HuH-7.5 (cell line): ENCODE measurements at places on chromosomes 2 and 18.

- no peak for DNase-seq
Measured at GRCh38 chr18:13239171-13239956, 20.8 kb downstream of the LDLRAD4 start.

GRCh38 chr2:141201016-141201565 lies 929.7 kb downstream of the LRP1B start:
- no peak for DNase-seq

DNA sequence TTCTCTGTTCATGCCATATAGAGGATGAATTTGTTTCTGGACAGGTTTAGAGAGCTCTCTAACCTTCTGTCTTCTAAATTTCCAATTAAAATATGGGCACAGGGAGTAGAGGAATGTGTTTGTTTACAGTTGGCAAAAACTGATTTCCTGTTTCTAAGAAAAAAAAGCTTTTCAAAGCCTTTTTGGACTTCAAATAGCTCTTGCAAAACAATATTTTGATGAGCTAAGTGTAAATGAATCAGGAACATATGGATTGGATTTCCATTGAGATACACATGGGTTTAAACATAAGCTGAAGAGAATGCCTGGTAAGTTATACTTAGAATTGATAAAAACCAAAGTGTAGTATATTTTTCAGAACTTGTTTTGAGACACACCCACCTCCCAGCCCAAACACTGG lies 677.5 kb downstream of the NYAP2 start:
- DNase-seq = no peak

DNA sequence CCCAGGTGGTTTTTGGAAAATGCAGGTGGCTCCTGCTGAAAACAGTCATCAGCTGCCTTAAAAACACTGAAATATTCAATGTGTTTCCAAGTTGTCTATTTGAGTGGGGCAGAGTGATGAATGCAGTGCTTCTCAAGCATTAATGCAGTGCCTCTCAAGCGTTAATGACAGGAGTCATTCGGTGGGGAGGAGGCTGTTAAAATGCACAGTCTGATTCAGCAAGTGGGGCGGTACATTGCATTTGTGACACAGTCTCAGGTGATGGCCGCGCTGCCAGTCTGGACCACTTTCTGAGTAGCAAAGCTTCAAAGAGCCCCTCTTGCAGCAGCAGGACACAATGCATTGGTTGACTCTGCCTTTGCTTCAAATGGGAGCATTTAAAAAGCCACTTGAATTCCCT lies 231.4 kb upstream of the RGPD4 start:
- no peak for DNase-seq

GRCh38 chr2:168120730-168121129 lies 126.7 kb downstream of the STK39 start:
- DNase-seq = no peak

- DNase-seq = no peak
Measured at GRCh38 chr18:398935-399630, 101.4 kb downstream of the COLEC12 start.
